Aorta (tissue), 5 donors: ENCODE measurements at places on chromosomes 12 and 14. TPM values are rescaled to one million over a fixed set of nuclear protein-coding genes. Genes with fewer than 3 reads are reported as not detected.
A peak's percentile ranks its signal among the peaks of the same experiment; 100 is the strongest.

The HSP90B1 gene
- 818 TPM for total RNA-seq

DNA sequence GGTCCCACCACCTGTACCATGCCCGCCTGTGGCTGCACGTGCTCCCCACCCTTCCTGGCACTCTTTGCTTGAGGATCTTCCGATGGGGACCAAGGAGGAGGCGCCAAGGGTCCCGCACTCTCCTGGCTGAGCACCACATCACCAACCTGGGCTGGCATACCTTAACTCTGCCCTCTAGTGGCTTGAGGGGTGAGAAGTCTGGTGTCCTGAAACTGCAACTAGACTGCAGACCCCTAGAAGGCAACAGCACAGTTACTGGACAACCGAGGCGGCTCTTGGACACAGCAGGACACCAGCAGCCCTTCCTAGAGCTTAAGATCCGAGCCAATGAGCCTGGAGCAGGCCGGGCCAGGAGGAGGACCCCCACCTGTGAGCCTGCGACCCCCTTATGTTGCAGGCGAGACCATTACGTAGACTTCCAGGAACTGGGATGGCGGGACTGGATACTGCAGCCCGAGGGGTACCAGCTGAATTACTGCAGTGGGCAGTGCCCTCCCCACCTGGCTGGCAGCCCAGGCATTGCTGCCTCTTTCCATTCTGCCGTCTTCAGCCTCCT, 1.1 kb downstream of the INHBE start:
- DNase-seq, result peak; percentile 54

GRCh38 chr14:44505588-44505987, 1.5 kb downstream of the FSCB start:
- no peak for DNase-seq

- DNase-seq, result no peak
Measured at GRCh38 chr14:22448035-22448904, 140.8 kb downstream of the DAD1 start.

DNA sequence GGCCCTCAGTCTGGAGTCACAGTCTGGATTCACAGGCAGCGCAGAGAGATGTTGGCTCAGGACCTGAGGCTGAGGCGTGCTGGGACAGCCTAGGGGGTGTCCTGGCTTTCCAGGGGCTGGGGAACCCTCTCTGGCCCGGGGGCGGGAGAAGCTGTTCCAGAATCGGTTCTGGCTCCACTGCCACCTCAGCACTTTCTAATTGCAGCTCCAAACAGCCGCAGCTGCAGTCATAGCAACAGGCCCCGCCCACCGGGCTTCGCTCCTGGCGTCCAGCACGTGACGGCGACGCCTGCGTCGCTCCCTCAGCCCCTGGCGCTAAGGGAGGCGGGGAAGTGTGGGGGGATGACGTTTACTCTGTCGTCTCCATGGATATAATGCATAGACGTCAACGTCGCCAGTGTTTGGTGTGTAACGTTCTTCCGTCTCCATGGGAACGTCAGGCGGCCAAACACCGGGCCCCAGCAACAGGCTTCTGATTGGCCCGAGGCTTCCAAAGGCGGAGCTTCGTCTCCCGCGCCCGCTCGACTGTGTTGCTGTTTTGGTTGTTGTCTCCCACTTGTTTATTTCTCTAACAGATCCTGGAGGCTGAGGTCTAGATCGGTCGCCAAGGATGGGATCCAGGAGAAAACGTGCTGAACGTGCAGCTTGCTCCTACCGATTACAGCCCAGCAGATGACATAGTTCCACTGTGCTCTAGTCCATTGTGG, 19.7 kb upstream of the FOS start:
- peak; percentile 100 for DNase-seq

The CPSF2 gene
- total RNA-seq, result 38.6 TPM

DNA sequence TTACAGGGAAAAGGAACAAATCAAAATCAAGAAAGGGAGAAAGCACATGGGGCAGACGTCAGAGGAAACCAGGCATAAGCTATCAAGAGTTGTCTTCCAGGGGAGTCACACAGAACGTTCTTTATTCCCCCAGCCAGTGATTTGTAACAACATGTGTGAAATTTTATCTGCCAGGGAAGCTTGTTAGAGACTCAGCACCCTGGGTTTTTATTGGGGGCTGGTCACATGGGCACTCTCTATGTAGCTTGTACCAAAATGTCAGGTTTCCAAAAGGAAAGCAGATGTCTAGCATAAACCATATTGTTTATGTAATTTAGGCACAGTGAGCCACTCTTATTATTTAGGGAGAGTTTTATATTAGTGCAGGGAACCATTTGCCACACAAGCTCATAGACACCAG, 440.4 kb upstream of the DCN start:
- no peak for DNase-seq

The KRT86 gene
- 0.45 TPM for total RNA-seq

The RAPGEF3 gene
- total RNA-seq, result 139 TPM

GRCh38 chr12:121908702-121909101, 9.7 kb upstream of the CFAP251 start:
- DNase-seq, result no peak

GRCh38 chr12:119758722-119759121, 90.8 kb downstream of the PRKAB1 start:
- DNase-seq, result no peak

The MMP19 gene
- total RNA-seq, result 26.4 TPM

GRCh38 chr12:57370696-57371095, 60.1 kb downstream of the R3HDM2 start:
- no peak for DNase-seq

GRCh38 chr14:93532541-93532940, 101.8 kb downstream of the UNC79 start:
- DNase-seq, result no peak
